Nephron progenitor cell (in vitro differentiated cells): ENCODE measurements at places on chromosomes 3 and 15.

DNA sequence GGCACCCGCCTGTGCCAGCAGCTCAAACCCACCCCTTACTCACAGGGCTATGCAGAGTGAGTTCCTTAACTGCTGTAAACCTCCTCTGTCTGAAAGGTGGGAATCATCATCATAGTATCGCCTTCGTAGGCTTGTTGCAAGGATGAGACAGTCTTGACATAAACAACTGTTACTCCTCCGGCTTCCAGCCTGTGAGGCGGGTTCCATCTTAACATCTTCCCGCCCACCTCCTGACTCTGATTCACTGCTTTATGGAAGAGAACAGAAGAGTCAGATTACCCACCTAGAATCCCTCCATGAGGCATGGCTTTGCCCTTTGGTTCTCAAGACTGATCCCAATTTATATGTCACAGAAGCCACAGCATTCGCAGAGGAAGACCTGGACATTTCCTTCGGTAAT, 21.9 kb downstream of the POLR2M start:
- DNase-seq = no peak

DNA sequence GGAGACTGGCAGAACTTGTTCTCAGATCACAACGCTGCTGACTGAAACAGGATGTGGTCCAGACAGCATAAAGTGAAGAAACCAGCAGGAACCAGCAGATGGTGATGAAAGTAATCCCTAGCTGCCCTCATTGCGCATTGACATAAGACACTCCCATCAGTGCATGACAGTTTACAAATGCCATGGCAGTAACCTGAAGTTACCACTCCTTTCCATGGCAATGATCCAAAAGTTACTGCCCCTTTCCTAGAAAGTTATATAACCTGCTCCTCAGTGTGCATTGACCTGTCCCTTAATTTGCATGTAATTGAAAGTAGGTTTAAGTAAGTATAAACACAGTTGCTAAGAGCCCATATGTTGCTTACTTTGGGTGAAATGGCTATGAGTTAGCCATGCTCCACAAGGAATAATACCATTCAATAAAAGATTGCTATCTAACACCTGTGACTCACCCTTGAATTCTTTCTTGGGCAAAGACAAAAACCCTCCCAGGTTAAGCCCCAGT, 149.1 kb upstream of the CD96 start:
- DNase-seq = no peak

DNA sequence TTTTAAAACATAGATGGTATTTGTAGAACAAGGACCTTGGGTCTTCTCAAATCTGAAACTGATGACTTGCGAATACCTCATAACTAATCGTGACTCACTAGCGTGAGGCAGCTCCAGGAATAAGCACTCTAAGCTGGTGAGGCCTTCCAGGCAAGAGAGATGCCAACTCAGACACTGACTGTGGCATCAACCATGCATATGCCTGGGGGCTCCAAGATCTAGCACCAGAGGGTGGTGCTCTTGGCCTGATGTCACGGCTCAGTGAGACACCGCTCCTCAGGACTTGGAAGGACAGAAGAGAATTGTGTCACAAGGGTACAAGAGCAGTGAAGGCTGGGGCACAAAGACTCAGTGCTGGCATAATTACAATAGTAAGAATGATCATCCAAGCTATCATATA, 125.0 kb upstream of the TRIM42 start:
- DNase-seq = no peak

DNA sequence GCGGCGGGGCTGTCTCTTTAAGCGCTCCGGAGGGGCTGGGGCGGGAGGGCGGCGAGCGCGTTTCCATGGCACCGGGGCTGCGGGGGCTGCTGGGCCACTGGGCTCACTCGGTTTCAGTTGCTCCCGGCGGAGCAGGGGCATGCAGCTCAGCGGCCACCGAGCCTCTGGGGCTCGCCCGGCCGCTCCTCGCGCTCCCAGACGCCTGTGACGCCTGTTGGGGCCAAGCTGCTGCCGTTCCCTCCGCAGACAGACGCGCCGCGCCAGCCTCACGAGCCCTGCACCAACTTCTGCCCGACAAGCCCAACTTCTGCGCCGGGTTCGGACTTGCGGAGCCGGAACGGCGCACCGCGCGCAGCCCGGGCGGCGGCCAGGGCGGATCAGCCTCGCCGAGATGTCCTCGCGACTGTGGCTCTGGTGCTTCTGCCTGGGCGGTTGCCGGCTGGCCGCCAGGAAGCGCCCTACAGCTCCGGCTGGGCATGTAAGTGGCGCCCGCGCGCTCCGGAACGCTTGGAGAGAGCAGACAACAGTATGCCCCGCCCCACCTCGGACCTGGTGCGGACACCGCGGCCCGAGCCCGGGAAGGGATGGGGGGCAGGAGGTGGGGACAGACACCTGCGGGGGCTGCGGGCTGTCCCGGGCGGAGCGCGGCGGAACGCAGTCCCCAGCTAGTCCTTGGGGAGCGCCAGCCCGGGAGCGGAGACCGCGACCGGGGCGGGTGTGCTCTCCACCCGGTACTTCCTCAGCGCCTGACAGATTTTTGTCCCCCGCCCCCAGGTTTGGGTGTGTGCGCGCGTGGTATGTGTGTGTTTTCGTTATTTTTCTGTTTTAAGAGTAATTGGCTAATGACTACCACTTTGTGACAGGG, 154.1 kb upstream of the GOLIM4 start:
- DNase-seq = peak; percentile 90

GRCh38 chr15:25616471-25616870, 177.6 kb upstream of the UBE3A start:
- DNase-seq = no peak

DNA sequence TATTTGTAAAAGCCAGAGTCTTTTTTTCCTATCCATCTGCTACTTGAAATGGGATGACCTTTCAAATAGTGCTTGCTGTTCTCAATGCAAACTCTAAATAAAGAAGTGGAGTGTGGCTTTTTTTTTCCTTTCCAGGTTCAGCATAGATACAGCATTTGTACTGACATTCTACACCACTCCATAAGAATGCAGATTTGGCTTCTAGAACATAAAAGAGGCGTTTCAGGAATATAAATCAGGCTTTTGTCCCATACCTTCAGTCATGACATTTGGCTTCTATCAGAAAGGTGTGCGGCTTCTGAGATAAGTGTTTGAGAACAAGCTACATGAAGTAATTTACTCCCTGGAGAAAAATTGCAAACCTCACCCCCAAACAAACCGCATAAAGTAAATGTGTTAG, 553.1 kb downstream of the FHIT start:
- DNase-seq = no peak

DNA sequence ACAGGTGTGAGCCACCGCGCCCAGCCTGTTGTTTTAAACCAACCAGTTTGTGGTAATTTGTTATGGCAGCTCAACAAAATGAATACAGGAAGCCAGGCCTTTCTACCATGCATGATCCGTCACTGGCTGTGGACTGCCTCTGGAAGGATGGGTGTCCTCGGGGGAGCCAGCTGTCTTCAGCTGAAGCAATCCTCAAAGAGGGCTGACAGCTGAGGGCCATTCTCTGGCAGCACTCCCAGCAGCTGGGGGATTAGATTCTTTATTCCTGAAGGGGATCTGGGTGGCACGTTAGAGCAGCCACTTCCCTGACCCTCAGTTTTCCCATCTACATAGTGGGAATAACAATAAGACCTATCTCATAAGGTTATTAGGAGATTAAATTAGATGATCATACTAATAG, 24.4 kb downstream of the POLR2M start:
- no peak for DNase-seq

GRCh38 chr3:165206454-165207266, 10.5 kb upstream of the SLITRK3 start:
- peak; percentile 73 for DNase-seq

DNA sequence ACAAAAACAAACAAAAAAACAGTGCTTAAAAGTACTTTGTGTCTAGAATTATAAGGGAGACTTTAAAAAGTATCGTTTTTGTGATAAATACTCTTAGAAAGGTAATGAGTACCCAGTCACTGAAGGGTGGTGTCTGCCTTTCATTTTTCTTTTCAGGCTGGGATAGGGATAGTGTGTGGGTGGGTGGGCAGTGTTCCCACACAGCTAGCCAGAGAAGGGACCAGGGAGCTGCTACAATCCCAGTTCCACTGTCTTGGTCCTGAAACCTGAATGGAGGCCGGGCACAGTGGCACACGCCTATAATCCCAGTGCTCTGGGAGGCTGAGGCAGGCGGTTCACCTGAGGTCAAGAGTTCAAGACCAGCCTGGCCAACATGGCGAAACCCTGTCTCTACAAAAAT, 2.1 kb downstream of the GK5 start:
- DNase-seq = no peak

DNA sequence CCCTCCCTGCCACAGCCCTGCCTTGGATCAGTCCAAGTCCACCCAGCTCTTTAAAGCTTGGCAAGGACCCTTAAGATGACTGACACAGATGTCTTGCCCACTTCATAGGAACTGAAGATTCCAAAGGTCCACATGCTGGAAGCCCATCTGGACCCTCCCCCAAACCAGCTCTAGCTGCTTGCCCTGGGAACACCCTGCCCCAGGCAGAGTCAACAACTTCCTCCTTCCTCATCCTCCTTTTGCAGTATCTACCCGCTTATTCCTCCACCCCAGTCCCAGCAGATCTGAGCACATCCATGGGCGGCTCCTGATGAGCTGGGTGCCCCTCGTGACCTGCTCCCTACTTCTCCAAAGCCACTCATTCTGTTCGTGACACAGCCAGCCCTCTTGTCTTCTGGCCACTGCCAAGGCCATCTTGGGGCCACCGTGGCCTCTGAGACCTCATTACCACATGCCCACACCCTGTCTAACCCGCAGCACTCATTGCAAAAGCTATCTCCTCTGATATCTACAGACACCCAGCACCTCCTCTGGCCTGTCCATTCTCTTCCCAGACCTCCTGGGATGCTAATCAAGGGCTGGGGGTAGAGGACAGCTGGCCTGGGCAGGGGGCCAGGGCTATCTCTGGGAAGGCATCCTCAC, 2.0 kb upstream of the PFKFB4 start:
- DNase-seq = no peak

DNA sequence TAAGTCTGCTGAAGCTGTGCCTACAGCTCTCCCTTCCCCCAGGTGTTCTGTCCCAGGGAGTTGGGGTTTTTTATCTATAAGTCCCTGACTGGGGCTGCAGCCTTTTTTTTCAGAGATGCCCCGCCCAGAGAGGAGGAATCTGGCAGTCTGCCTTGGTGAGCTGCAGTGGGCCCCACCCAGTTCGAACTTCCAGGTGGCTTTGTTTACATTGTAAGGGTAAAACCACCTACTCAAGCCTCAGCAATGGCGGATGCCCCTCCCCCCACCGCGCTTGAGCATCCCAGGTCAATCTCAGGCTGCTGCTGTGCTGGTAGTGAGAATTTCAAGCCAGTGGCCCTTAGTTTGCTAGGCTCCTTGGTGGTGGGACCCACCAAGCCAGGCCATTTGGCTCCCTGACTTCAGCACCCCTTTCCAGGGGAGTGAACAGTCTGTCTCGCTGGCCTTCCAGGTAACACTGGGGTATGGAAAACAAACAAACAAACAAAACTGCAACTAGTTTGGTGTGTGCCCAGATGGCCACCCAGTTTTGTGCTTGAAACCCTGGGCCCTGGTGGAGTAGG, 189.4 kb downstream of the MFSD1 start:
- peak; percentile 27 for DNase-seq

DNA sequence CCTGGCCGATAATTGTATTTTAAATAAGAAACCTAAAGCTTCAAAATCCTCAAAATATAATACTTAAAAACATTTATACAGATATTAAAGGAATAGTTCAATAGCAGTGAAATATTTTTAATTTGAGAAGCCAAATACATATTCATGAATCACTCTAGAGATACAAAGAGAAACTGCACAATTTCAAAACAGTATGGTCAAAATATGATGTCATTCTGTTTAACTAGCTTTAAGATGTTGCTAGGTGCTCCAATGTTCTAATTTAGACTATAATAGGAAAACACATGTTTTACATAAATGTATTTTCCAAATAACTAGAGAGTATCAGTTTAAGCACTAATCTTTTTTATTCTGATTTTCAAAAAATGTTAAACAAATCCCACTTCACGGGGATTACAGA, 10.3 kb upstream of the NRROS start:
- no peak for DNase-seq
